ENCODE measurements at places on chromosomes 16 and 17.

DNA sequence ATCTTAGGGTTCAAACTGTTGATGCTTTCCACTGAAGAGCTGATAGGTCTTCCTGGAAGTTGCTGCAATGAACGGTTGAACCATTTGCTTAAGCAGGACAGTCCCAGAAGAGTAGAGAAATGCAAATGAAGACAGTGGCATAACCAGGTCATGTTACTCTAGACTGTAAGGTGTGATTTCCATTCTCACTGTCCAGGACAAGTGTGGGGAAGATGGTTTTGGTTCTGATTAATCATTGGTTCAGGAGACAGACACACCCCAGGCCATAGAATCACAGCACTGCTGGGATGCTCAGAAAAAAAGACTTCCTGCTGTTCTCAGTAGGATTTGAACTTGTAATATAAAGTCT, 34.8 kb upstream of the XYLT2 start:
- no peak for DNase-seq

DNA sequence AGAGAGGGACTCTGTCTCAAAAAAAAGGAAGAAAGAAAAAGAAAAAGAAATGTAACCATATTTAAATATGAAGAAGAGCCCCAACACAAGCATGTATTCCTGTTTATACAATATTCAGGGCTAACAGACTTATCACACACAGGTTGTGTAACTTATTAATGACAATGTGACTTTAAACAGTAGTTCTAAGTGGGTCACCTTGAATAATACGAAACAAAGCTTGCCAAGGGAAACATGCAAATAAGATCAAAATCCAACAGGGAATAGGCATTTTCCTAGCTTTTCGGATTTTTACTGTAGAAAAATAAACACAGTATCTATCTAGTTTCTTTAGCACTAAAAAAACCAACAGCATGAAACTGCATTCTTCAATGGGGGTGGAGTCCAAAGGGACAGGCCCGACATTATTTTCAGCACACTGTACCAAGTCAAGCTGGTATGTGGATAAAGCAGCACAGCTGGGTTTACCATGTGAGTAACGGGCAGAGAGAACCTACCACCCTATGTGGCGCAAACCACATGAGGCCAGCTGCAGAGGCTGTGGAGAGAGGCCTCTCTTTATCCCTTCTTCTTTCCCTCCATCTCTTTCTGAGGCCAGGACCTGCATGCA, 45.3 kb downstream of the TOM1L2 start:
- DNase-seq, result no peak

DNA sequence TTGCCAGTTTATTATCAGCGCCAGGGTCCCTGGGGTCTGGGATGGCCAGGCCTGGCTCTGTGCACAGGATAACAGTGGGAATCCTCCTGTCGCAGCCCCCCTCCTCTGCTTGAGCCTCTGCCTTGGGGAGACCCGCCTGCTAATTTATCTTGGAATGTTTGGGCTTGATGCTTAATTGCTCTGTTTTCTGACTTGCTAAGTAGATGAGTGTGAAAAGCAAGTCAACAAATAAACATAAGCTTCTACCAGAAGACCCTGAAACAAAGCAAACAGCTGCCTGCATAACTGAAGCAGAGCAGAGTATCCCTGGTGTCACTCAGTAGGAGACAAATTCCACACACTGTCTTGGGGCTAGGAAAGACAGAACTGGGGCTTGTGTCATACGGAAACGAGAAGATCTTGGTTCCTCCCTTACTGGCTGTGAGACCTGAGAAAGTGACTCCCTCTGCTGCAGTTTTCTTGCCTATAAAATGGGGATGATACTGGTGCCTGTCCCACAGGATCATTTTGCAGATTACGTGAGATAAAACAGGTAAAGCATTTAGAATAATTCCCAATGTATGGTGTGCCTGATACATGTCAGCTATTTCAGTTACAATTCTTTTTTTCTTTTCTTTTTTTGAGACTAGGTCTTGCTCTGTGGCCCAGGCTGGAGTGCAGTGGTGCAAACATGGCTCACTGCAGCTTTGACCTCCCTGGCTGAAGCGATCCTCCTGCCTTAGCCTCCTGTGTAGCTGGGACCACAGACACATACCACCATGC, 44.8 kb upstream of the IRX3 start:
- DNase-seq, result no peak

DNA sequence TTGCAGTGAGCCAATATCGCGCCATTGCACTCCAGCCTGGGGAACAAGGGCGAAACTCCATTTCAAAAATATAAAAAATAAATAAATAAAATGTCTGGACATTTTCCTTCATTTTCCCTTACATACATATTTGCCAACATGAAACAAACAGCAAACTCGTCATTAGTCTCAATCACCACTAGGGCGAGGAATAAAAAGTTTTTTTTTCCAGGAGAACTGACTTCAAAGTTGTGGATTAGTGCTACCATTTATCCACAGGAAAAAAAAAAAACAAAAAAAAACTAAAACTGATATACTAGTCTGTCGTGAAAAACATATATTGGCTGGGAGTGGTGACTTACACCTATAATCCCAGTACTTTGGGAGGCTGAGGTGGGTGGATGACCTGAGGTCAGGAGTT, 77.0 kb upstream of the MTMR4 start:
- no peak for DNase-seq

GRCh38 chr17:41656249-41657023, 32.1 kb upstream of the KRT17 start:
- no peak for DNase-seq

DNA sequence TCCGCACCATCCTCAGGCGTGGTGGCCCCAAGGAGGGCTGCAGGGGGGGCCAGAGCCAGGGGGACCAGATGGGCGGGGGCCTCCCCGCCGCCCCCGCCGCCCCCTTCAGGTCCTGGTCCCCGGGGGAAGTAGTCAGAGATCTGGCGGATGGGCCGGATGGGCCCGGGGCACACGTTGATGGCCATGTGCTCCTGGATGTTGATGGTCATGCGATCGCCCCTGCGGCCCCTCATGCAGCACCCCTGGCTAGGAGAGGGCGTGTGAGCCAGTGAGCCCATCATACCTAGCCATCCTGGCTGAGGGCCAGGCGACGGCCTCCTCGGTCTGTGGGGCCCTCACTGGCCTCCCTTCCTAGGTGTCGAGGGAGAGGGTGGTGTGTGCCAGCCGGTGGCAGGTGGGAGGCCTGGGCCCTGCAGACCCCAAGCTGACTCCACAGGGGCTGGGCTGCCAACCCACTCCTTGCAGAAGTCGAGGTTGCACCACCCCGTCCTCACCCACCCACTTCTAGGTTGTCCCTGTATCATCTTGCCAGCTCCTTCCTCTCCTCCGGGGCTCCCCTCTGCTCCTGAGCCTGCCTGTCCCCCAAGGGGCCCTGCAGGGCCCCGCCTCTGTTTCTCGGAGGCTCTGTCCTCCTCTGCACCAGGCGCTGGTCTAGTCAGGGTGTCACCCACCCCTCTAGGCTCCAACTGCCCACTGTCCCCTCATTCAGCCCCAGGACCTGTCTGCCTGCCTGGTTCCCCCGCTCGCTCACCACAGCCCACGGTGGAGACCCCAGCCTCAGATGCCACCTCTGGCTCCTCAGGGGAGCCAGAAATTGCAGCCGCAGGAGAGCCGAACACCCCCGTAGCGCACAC, 610 bp downstream of the DOC2A start:
- no peak for DNase-seq

- no peak for DNase-seq
Measured at GRCh38 chr17:72560303-72561247, 439.8 kb downstream of the SOX9 start.

GRCh38 chr17:73357981-73358380, 46.2 kb upstream of the CDC42EP4 start:
- DNase-seq, result no peak

GRCh38 chr17:64056269-64057005, 36.0 kb upstream of the ICAM2 start:
- no peak for DNase-seq

GRCh38 chr16:76444832-76445231, 167.6 kb downstream of the CNTNAP4 start:
- DNase-seq, result no peak

- no peak for DNase-seq
Measured at GRCh38 chr17:27265333-27265732, 28.6 kb upstream of the WSB1 start.

DNA sequence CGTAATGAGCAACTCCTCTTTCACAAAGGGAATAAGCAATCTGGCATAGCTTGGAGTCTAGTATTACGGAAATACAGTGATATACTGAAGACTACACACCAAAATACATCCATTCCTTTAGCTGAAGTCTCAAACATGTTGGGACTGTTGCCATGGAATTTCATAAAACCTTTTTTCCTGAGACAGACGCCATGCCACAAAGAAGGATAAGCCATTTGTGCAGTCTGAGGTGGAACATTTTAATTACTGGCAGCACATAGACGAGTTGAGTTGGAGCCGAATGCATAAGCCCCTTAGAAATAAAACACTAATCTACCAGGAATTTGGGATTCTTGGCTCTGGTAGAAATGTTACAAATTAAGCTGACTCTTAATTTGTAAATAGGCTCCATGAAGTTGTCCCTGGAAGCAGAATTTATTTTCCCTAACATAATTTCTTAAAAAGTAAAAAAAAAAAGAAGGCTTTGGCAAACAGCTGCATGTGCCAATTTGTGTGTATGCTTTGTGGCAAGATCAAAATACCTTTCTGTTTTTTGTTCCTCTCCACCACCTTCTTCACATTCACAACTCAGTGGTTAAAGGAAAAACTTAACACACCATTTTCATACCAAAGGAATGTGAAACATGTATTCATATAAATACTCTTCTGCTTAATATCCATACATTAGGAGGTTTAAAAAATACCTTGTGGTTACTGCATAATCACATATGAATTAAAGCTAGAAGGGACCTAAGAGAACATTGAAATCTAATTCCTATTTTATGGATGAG, 25.5 kb downstream of the GRB7 start:
- DNase-seq, result no peak

- DNase-seq, result no peak
Measured at GRCh38 chr17:47946516-47946915, 5.1 kb downstream of the PNPO start.

All from esophagus squamous epithelium (tissue), 5 donors.